ENCODE measurements at places on chromosomes 16 and 17. TPM values are rescaled to one million over a fixed set of nuclear protein-coding genes. Genes with fewer than 3 reads are reported as not detected.

The ALOXE3 gene
- not detected for total RNA-seq

GRCh38 chr16:78551487-78552085, 452.1 kb downstream of the WWOX start:
- DNase-seq = no peak

The IRX5 gene
- total RNA-seq = 13.2 TPM

- DNase-seq = no peak
Measured at GRCh38 chr17:4019275-4019674, 55.0 kb upstream of the ATP2A3 start.

The KRTAP3-1 gene
- total RNA-seq = not detected

- no peak for DNase-seq
Measured at GRCh38 chr17:69423450-69423849, 9.0 kb downstream of the MAP2K6 start.

- no peak for DNase-seq
Measured at GRCh38 chr16:86992587-86992986, 324.6 kb downstream of the C16orf95 start.
